Globus pallidus (tissue), 1 donor: ENCODE measurements at places on chromosomes 7 and 10.

- DNase-seq = no peak
These were observed at the start of gene OR2F2 for GRCh38 chr7:143934526-143935325. OR2F2 (plus strand) TSS chr7:143935233; CDS start chr7:143935233, 0 bp downstream.

DNA sequence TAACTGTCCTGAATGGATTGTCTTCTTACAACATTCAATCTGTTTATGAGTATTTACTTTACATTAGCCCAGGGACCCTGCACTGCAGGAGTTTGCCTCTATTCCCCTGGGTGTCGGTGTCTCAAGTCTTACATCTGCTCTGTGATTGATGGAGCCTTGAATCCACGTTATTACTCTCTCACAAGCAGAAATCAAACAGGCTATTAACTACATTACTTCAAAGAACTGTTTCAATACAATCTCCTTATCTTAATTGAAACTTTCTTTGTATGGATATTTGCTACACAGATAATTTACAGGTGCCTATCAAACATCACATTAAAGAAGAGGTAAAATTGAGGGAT is 3.1 kb upstream of the ARID5B start:
- DNase-seq = no peak

GRCh38 chr10:26408858-26409494 is 29.2 kb upstream of the APBB1IP start:
- no peak for DNase-seq

DNA sequence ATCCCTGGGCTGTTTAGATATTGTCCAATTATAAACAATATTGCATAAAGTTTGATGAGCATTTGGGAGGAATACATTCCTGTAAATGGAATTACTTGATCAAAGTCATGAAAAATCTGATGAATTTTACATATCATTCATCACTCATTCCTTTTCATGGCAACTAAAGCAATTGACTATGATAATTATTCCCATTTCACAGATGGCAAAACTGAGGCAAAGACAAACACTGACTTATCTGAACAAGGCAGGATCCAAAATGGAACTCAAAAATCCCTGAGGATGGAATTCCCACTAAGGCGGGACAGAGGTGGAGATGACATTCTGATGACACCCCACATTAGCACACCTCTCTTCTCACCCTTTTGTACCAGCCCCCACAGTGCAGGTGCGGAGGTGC is 17.1 kb downstream of the SLIT1 start:
- DNase-seq = no peak

GRCh38 chr7:150940431-150941102 is 37.6 kb downstream of the KCNH2 start:
- no peak for DNase-seq

- DNase-seq = no peak
These were observed 208.9 kb downstream of the GPR158 start for GRCh38 chr10:25383686-25384085.

- no peak for DNase-seq
These were observed 36.9 kb downstream of the CAPZA2 start for GRCh38 chr7:116899308-116899707.

- no peak for DNase-seq
These were observed 75.9 kb downstream of the CREB5 start for GRCh38 chr7:28488061-28488791.

DNA sequence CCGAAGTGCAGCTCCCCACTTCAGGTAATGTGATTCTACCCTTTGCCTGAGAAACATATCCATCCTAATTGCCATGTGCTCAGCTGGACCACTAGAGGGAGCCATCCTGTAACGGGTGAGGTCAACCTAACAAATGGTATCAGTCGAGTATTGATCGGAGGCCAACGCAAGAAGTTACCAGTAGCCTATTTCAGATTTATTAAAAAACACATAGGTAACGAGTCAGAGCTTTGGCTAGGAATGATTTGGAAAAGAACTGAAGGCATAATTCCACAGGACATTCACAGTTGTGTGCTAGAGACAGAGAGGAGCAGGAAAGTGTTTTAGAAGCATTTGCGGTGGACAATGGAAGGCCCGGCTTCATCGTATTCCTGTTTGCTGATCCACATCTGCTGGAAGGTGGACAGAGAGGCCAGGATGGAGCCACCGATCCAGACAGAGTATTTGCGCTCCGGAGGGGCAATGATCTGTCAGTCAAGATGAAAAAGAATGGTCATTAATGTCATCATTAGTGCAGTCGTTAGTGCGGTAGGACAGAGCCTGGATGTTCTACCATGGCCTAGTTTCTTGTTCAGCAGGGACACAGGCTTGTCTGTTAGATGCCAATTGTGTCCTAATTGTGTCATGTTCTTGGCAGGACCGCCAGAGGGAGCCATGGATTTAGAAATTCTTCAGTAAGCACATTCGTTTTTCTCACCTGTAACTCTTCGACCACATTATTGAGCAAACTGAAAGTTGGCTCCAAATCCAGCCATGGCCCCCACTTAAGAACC is 17.5 kb downstream of the ACTA2 start:
- DNase-seq = peak; percentile 85

DNA sequence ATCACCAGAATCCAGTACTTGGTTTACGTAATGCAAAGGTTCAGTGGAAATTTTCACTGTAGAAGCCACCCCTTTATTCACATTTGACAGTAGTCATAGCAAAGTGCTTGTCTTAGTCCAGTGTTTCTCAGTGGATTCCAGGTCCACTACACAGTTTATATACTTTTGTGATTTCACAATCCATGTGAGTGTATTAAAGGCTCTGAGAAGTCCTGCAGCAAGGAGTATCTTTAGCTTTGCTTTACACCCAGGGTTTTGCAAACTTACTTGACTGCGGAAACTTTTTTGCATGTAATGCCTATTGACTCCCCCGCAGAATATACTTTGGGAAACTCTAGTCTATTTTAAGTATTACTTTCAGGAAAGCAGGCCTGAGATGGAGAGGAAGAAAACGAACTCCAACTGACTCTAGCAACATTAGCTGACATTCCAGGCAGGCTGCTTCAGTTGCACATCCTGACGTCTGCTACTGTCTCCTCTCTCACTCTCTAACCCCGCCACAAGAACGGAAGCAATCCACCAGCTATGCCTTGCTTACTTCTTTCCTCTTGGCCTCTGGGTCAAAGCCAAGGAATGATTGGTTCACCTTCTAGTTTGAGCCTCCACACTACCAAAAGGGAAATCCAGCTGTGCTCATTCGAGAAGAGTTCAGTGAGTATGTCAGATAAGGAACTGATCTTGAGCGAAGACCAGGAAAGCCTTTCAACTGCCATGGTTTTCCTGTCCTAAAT is 6.2 kb downstream of the PLXNA4 start:
- DNase-seq = no peak

- no peak for DNase-seq
These were observed 103.3 kb downstream of the TPST1 start for GRCh38 chr7:66308411-66308810.

- no peak for DNase-seq
These were observed 109.9 kb upstream of the EFCAB10 start for GRCh38 chr7:105691082-105691679.

- no peak for DNase-seq
These were observed 57.5 kb upstream of the CHST15 start for GRCh38 chr10:124150807-124151417.

- DNase-seq = peak; percentile 10
These were observed 44.6 kb downstream of the TAX1BP1 start for GRCh38 chr7:27784399-27785053.

- DNase-seq = peak; percentile 68
These were observed 1.6 kb upstream of the HILPDA start for GRCh38 chr7:128453836-128454804.

DNA sequence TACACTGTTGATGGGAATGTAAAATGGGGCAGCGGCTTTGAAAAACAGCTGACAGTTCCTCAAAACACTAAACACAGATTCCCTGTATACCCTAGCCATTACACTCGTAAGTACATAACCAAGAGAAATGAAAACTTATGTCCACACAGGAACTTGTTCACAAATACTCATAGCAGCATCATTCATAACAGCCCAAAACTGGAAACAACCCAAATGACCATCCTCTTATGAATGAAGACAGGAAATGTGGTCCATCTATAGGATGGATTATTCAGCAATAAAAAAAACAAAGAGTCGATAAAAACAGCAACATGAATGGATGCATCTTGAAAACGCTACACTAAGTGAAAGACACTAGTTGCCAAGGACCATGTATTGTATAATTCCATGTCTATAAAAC is 23.7 kb downstream of the NMT2 start:
- no peak for DNase-seq

DNA sequence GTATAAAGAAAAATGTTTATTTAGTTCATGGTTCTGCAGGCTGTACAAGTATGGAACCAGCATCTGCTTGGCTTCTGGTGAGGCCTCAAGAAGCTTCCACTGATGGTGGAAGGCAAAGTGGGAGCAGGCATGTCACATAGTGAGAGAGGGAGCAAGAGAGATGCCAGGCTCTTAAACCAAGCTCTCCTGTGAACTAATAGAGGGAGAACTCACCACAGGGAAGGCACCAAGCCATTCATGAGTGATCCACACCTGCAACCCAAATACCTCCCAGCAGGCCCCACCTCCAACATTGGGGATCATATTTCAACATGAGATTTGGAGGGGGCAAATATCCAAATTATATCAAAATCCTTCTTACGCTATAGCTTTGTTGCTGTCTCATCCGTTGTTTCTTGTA is 113.1 kb downstream of the CPED1 start:
- DNase-seq = no peak

DNA sequence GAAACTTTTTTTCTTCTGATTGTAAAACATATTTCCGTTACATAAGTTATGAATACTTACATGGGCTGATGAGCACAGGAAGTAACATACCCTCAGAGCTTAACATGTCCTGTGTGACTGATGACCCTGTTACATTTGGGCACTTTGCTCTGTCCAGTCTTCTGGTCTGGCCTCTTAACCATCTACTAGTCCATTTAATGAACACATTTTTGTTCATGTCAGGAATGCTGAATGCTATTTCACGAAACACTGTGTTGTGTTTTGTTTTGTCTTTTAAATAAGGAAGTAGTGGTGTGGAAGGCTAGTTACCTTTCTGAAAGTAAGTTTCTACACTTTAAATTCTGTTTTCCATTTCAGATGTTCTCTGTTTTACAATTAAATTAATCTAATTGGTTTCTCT is 77.7 kb downstream of the RBM33 start:
- DNase-seq = no peak

DNA sequence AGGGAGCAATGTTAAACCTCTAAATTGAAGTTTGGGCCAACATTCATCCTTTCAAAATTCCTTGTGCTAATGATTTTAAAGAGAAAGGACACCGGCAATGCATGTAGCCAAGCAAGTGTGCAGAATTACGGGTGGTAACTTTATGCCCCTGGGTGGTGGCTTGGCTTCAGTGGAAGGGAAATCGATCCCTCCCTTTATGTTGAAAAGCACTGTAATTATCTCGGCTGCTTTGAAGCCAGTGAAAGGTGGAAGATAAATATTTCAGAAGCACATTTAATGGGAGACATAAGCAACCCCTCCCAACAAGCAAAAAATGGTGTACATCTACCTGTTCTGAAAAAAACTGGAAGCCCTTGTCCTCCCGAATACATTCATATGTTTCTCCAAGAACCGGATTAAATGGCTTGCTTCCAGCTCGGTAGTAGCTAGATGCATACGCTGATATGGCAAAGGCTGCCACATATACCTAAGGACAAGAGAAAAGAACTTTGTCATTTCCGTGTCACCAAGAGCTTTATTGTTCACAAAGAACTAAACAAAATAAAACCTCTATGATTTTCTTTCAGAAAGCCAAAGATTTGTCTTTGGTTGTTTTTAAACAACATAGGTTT is 73.3 kb upstream of the GSDME start:
- no peak for DNase-seq

GRCh38 chr7:69772718-69773436 is 174.6 kb downstream of the AUTS2 start:
- DNase-seq = no peak

DNA sequence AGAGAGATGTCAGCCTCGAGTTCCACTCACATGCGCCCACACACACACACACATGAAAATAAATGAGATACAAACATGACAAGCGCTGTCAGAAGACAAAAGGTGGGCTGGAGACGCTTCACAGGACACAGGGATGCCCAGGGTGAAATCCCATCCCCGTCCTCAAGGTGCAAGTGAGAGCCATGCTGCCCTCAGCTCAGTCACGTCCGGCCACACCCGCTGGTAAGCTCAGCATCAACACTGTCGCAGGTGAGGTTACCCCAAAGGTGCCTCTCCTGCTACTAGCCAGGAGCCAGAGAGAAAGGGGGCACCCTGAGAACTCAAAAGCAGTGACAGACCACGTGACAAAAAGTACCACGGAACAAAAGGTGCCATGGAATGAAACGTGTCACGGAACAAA is 22.2 kb downstream of the PITRM1 start:
- DNase-seq = no peak

DNA sequence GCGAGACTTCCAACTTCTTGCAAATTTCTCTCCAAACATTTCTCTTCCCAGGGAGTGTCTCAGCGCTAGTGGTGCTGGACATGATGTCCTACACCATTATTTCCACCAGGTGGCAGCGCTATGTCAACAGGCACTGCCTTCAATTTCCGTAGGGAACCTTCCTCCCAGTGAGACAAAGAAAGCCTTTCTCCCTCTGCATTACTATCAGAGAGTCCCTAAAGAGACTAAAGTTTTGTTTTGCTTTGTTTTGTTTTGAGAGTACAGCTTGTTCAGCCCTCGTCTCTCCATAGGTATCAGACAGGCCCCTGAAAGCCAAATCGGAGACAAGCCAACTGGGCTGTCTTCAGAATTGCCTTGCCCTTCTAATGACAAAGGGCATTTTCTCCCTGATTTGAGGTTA is 44.2 kb upstream of the GGCT start:
- peak; percentile 86 for DNase-seq

DNA sequence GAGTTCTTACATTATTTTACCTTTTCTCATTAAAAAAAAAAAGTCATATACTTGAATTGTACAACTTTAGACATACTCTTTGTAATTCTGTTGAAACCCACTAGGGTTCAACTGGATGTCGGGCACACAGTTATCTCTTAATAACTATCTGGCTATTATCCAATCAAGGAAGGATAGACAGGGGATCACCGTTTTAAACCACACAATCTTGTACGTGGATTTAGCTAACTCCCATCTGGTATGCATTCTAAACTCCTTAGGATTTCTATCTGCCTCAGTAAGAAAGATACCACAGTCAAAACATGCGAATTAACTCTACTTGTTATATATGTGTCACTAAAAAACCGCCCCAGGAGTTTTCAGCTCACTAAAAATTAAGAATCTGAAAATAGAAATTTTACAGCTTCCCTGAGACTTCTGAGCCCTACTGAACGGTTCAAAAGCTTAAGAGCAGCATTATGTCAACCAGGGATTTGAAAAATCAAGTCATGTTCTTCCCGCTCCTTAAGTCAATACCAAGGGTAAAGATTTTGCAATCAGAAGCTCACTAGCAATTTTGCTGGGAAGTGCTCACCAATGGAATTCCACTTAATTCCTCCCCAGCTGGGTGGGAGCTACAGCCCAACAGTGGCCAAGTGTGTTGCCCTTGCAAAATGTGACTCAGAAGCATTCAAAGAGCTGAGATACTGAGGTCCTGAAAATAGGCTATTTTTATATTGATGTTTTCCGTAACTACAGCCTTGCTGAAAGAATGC is 267.0 kb downstream of the FRMD4A start:
- no peak for DNase-seq

DNA sequence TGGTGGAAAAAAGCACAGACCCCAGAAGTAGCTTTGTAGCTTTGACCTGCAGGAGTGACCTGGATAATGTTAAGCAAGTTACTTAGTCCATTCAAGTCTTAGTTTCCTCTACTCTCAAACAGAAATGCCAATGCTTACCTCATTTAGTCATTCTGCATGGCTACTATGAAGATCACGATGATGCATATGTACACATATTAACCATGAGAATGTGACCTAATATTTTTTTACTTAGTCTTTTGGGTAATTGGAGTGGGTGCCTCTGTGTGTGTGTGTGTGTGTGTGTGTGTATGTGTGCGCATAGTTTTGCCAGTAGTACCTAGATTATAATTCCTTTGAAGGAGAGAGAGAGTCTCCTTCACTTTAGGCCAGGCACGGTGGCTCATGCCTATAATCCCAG is 95.8 kb downstream of the NRP1 start:
- no peak for DNase-seq
